ENCODE measurements at places on chromosomes 5 and 9.

GRCh38 chr9:126704892-126705766 lies 91.4 kb downstream of the LMX1B start:
- peak; percentile 41 for DNase-seq

DNA sequence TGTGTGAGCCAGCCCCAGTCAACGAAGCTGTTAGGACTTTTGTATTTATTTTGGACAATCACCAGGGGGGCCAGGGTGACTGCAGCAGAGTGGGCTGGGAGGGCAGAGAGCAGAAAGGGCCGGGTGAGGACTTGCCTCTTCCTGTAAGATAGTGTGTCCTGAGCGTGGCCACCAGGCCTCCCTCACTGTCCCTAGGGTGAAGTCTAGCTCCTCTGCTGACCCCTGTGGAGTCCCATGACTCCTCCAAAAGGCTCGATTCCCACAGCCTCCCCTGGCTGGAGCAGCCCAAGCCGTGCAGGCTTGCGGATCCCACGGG lies 147.8 kb downstream of the RXRA start:
- DNase-seq, result no peak

DNA sequence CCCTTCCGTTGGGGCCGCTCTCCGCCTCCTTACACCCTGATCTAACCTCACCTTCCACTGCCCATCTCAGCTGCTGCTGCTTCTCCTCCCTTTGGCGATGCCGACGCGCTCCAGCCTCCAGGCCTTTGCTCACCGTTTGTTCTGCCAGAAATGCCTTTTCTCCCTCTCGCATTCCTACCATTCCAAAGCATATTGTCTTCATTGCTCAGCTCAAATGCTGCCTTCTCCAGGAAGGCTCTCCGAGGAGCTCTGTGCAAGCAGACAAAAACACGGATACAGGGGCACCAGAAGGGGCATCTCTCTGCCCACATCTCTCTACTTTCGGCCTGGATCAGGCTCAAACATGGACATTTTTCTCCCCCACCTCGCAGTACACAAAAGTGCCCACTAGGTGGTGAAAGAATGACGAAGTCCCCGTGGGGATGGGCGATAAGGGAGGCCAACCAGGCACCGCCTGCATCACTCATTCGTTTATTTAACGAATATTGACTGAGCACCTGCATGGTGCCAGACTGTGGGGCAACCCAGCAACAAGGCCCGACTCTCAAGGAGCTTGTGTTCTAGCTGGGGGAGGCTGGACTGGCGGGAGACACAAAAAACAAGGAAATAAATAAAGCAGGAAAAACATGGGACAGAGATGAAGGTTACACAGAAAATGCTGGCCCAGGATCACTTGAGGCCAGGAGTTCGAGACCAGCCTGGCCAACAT lies 7.3 kb upstream of the GRHPR start:
- DNase-seq, result peak; percentile 56

DNA sequence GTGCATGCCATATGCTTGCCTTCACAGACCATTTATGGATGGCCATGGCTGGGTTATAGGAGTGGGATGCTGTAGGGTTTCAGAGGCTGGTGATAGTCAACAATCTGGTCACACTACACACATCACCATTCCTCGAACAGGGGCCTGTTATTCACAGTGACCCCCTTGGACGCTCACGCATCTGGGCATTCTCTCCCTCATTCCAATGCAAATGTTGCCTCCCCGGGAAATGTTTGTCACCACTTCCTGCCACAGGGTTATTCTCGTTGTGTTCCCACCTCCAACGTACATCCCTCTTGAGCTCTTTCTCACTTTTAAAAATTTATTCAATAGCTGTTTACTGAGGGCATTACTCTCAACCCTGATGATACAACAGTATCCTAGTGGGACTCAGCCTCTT lies 135.4 kb downstream of the SCAMP1 start:
- no peak for DNase-seq
